ENCODE measurements at places on chromosomes 7 and 10. TPM values are rescaled to one million over a fixed set of nuclear protein-coding genes. Genes with fewer than 3 reads are reported as not detected.

The MBL2 gene
- not detected for total RNA-seq

The MET gene
- total RNA-seq: 16.8 TPM

The HACD1 gene
- total RNA-seq: 52.8 TPM

The ADIRF gene
- 520 TPM for total RNA-seq

The FRA10AC1 gene
- 32.5 TPM for total RNA-seq

The FFAR4 gene
- 0.12 TPM for total RNA-seq

The NAPEPLD gene
- 20.5 TPM for total RNA-seq

The SEMA3E gene
- total RNA-seq: 35.0 TPM

The ORAI2 gene
- 25.5 TPM for total RNA-seq

The EPHB6 gene
- total RNA-seq: 17.7 TPM

The SAMD9L gene
- total RNA-seq: 23.1 TPM

The PROSER2 gene
- 6.5 TPM for total RNA-seq

The BBS9 gene
- 37.2 TPM for total RNA-seq

The C10orf71 gene
- 0.13 TPM for total RNA-seq

The LIPN gene
- total RNA-seq: not detected

The OR2A7 gene
- 4.7 TPM for total RNA-seq

The DPCD gene
- 5.5 TPM for total RNA-seq

The ADAM12 gene
- total RNA-seq: 9.4 TPM

The STYXL1 gene
- total RNA-seq: 16.8 TPM

The IL6 gene
- 13.1 TPM for total RNA-seq

The AGMO gene
- 3.4 TPM for total RNA-seq

The OPN1SW gene
- total RNA-seq: not detected

The PNLIPRP3 gene
- total RNA-seq: not detected

The MUC3A gene
- 0.45 TPM for total RNA-seq

The HYCC1 gene
- total RNA-seq: 61.1 TPM

The C7orf57 gene
- not detected for total RNA-seq

The DDC gene
- total RNA-seq: not detected

The TMEM139 gene
- total RNA-seq: 1.2 TPM

The ARL4A gene
- total RNA-seq: 34.3 TPM

The EPHB4 gene
- 71.6 TPM for total RNA-seq

The PVRIG gene
- 2.1 TPM for total RNA-seq

The PRPS1L1 gene
- not detected for total RNA-seq

The TMEM130 gene
- total RNA-seq: 20.8 TPM

The IGFBP3 gene
- 143 TPM for total RNA-seq

The VWA2 gene
- not detected for total RNA-seq

The NRCAM gene
- 0.93 TPM for total RNA-seq

The AGR2 gene
- total RNA-seq: not detected

The CPN1 gene
- not detected for total RNA-seq

The OR2A42 gene
- 1.3 TPM for total RNA-seq

The GRID2IP gene
- 0.16 TPM for total RNA-seq

The GDF10 gene
- total RNA-seq: 27.5 TPM

The GRM3 gene
- total RNA-seq: not detected

The C10orf143 gene
- total RNA-seq: 1.9 TPM
